H9 (cell line): ENCODE measurements at places on chromosomes 7 and 10. TPM values are rescaled to one million over a fixed set of nuclear protein-coding genes. Genes with fewer than 3 reads are reported as not detected.
A peak's percentile ranks its signal among the peaks of the same experiment; 100 is the strongest.

DNA sequence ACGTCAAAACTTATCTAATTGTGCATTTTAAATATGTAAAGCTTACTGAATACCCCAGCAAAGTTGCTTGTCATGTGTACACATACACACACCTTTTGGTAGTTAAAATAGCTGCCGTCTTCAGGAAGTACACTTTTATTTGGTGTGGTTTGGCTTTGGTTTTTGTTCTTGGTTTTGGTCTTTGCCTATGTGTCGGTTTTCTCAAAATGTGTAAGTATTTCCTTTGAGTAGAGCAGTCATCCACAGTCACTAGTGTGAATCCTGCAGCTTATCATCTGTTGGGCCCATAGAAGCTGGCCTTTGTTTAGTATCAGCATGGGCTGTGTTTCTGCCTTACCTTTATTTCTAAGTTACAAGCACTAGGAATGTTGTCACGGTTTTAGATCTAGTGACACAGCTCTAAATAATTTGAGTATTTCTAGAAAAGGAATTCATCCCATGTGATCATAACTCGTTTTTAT is 35.3 kb downstream of the NET1 start:
- no peak for DNase-seq
- no peak overlapping the region for H3K27ac ChIP-seq
- peaks cover 12% of the 10 kb centered on the region for H3K36me3 ChIP-seq
- H3K4me3 ChIP-seq = peak overlapping the region; percentile 63
- H3K27me3 ChIP-seq = no peaks in the 10 kb centered on the region

GRCh38 chr7:471866-472639 is 47.6 kb downstream of the PDGFA start:
- no peak overlapping the region for H3K27ac ChIP-seq
- peaks cover 10% of the 10 kb centered on the region for H3K36me3 ChIP-seq
- no peak overlapping the region for H3K4me3 ChIP-seq
- H3K4me1 ChIP-seq = no peaks in the 10 kb centered on the region

- H3K4me3 ChIP-seq = no peak overlapping the region
- no peaks in the 10 kb centered on the region for H3K4me1 ChIP-seq
- H3K27ac ChIP-seq = no peak overlapping the region
- no peaks in the 10 kb centered on the region for H3K27me3 ChIP-seq
- DNase-seq = no peak
- peaks cover 3% of the 10 kb centered on the region; the same call in 1 of the 2 replicates for H3K36me3 ChIP-seq
These were observed 20.6 kb downstream of the CLRN3 start for GRCh38 chr10:127872011-127872761.

DNA sequence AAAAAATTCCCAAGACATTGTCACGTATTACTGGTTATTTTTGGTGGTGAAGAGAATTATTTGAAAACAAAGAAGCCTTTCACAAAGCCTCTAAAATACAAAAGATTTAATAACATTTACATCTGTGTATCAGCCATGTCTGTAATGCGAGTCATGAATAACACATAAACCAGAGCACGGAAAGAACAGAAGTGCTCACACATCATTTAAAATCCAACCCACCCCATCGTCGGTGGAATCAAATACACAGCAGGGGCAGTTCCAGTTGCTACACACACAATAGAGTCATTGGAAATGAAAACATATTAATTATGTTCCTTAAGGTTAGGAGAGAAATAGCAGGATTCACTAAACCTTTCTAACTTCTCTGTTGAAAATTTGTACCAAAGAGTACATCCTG is 1097.3 kb downstream of the KCNMA1 start:
- DNase-seq = no peak
- no peak overlapping the region for H3K27ac ChIP-seq
- H3K4me1 ChIP-seq = no peaks in the 10 kb centered on the region
- no peaks in the 10 kb centered on the region for H3K36me3 ChIP-seq

DNA sequence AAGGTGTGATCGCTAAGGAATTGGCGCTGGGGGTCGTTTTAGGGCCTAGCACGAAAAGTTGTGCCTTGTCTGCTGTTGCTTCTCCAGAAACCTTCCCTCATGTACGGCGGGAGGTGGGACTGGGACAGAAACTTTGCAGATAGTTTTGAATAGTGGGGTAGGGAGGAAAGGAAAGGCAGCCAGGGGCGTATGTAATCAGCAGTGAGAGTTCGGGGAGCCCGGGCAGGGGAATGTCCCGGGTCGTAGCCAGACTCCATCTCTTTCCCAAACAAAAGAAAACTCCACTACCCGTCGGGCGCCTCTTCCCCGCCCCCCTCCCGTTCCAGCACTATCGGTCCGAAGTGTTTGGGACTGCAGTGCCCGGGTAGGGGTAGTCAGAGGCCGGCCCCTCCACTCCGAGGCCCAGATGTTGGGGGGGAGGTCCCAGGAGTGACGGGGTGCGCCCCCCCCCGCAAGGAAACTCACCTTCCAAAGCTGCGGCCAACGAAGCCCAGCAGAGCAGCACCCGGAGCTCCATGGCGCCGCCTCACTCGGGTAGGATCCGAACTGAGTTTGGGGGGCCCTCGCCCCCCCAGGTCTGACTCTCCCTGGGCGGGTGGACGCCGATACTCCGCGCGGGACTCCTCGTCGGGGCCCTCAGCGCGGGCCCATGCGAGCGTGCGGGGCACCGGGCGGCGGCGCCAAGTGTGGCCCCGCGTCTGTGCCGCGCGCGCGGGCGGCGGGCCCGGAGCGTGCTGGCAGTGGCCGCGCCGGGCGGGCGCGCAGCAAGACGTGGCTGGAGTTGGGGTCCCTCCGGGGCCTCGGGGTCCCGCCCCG is 601 bp downstream of the EPHB4 start:
- peaks cover 7% of the 10 kb centered on the region; the same call in 1 of the 2 replicates for H3K4me1 ChIP-seq
- no peaks in the 10 kb centered on the region for H3K27me3 ChIP-seq
- H3K36me3 ChIP-seq = peaks cover 44% of the 10 kb centered on the region
- H3K27ac ChIP-seq = no peak overlapping the region

GRCh38 chr10:90051053-90051452 is 349.7 kb downstream of the KIF20B start:
- DNase-seq = no peak
- no peaks in the 10 kb centered on the region; the same call in 1 of the 2 replicates for H3K36me3 ChIP-seq
- no peaks in the 10 kb centered on the region for H3K27me3 ChIP-seq
- H3K4me3 ChIP-seq = no peak overlapping the region
- H3K27ac ChIP-seq = no peak overlapping the region

GRCh38 chr7:3056234-3057065 is 12.8 kb upstream of the CARD11 start:
- no peaks in the 10 kb centered on the region for H3K27me3 ChIP-seq
- H3K36me3 ChIP-seq = no peaks in the 10 kb centered on the region; the same call in 1 of the 2 replicates
- H3K4me1 ChIP-seq = no peaks in the 10 kb centered on the region
- DNase-seq = no peak

GRCh38 chr10:133226251-133226808 is 3.7 kb upstream of the UTF1 start:
- no peak overlapping the region for H3K4me3 ChIP-seq
- H3K27me3 ChIP-seq = peaks cover 6% of the 10 kb centered on the region; the same call in 1 of the 2 replicates
- H3K27ac ChIP-seq = no peak overlapping the region
- H3K36me3 ChIP-seq = peaks cover 3% of the 10 kb centered on the region

- H3K27me3 ChIP-seq = no peaks in the 10 kb centered on the region
- H3K36me3 ChIP-seq = no peaks in the 10 kb centered on the region
- no peak overlapping the region for H3K27ac ChIP-seq
- H3K4me1 ChIP-seq = no peaks in the 10 kb centered on the region
- no peak overlapping the region for H3K4me3 ChIP-seq
These were observed 260.3 kb downstream of the SNX13 start for GRCh38 chr7:17680026-17680425.

DNA sequence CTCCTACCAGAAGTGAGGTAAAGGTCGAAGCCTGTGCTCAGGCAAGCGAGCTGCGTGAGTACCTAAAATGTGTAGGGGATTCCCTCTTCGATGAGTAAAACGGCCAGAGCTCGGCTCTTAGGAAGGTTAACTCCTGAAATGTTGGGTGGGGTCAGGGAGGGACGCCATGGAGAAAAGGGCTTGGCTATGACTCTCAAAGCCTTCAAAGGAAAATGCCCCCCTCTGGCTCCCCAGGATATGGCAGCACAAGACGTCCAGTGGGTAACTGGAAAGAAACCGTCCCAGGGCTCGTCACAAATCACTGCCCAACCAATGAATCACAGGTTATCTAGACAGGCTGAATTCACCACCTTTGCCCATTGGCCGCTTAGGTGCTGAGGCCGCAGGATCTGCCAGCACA is 58.0 kb downstream of the CALML3 start:
- no peaks in the 10 kb centered on the region for H3K36me3 ChIP-seq
- DNase-seq = no peak
- peaks cover 6% of the 10 kb centered on the region; the same call in 1 of the 2 replicates for H3K4me1 ChIP-seq
- no peak overlapping the region for H3K27ac ChIP-seq

DNA sequence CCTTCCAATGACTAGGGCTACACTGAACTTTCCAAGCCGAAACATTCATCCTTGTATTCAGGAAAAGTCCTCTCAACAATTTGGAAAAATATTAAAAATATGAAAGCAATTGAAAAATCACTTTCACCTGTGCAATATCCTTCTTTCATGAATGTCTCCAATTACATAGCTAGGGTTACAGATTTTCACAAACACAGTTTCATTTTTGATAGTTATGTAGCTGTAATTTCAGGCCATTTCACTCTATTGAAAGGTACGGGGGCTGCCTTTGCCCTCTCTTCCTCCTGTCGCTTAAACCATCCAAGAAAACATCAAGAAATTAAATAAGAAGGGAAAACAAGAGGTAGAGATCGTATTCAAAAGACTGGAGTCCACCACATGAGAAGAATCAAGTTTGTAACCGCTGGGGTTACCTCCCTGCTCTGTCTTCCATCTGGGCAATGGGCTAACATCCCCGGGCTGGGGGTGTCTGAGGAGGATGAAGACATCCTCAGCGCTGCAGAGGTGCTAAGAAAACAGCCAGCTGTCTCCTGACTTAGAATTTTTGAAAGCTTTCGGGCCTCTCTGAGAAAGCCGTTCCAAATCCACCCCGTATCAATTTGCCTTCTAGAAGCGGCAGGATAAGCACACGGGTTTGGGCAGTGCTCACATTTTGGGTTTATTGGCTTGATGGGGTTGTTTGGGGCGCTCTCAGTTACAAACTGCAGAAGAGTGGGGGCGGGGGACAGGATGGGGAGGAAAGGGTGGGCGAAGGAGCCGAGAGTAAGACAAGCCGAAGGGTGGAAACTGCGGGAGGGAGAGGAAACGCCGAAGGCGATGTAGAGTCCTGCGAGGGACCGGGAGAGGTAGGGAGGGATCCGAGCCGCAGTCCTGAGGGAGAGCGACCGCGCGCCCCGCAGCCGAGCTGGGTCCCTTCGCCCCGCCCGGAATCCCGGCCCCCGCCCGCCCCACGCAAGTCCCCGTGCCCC is 24.3 kb upstream of the VAX1 start:
- H3K27me3 ChIP-seq = peaks cover 81% of the 10 kb centered on the region
- peak; percentile 77 for DNase-seq
- H3K27ac ChIP-seq = no peak overlapping the region
- H3K36me3 ChIP-seq = no peaks in the 10 kb centered on the region
- H3K4me3 ChIP-seq = peak overlapping the region; percentile 48
- peaks cover 12% of the 10 kb centered on the region for H3K4me1 ChIP-seq

DOCK4 gene
- total RNA-seq = 4.8 and 4.9 TPM in 2 replicates

CD36 gene
- total RNA-seq = 0.28 TPM in 1 of 2 replicates, not detected in the other

OPALIN gene
- not detected in 2 replicates for total RNA-seq

SCD gene
- total RNA-seq = 354 TPM in 2 replicates
